Ammon's horn (tissue), 1 donor: ENCODE measurements at places on chromosomes 5 and 9.

DNA sequence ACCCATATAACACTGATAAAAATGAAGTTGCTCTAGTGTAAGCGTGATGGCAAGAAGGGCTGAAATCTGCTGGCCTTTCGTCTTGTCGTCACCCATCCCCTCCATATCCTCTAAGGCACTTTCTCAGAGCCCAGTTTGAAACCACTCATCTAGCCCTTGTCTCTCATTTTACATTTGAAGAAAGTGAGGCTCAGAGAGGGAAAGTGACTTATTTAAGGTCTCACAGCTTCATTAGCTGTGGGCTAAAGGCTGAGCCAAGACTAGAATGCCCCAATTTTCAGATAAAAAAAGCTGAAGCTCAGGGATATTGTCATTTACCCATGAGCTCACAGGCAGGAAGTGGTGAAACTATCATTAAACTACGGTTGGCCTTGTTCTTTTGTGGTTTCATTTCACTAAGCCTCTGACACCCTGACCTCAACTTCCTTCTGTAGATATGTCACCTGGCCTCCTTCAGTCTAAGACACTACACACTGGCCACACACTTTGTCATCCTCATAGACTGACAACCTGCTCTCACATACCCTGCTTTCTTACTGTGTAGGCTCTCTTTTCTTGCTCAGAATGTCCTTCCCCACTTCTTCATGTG lies 176.7 kb upstream of the DMAC1 start:
- DNase-seq = no peak

GRCh38 chr9:23290973-23291372 lies 535.1 kb downstream of the ELAVL2 start:
- no peak for DNase-seq

- DNase-seq = no peak
Observed at GRCh38 chr5:32726086-32726557, 15.0 kb downstream of the NPR3 start.

GRCh38 chr5:19950897-19951296 lies 37.1 kb downstream of the CDH18 start:
- no peak for DNase-seq

GRCh38 chr5:59125011-59125961 lies 542.4 kb downstream of the RAB3C start:
- DNase-seq = no peak

DNA sequence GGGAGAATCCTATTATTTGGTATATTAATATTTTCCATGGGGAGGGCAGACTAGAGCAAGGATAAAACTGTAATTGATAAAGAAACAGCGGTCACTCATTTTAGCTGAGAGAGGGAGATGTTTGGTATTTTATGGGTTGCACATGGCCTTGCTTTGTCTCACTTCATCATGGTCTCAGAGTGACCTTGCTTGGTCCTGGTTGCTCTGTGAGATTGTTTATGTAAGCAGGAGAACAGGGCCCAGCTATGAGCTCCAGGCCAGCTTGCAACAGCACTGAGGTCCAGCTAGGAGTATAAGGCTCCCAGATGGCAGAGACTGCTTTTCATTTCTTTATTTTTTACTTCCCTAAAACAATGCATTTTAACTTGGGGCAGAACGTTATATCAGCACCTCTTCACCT lies 50.7 kb downstream of the ZNF622 start:
- DNase-seq = no peak
